ENCODE measurements at places on chromosomes 7 and 10.

GRCh38 chr10:88923520-88923919 lies 29.1 kb downstream of the ACTA2 start:
- H3K36me3 ChIP-seq = no peaks in the 10 kb centered on the region
- H3K27me3 ChIP-seq = no peaks in the 10 kb centered on the region
- no peak overlapping the region for H3K4me3 ChIP-seq
- DNase-seq = no peak
- H3K27ac ChIP-seq = no peak overlapping the region
- H3K4me1 ChIP-seq = no peaks in the 10 kb centered on the region

DNA sequence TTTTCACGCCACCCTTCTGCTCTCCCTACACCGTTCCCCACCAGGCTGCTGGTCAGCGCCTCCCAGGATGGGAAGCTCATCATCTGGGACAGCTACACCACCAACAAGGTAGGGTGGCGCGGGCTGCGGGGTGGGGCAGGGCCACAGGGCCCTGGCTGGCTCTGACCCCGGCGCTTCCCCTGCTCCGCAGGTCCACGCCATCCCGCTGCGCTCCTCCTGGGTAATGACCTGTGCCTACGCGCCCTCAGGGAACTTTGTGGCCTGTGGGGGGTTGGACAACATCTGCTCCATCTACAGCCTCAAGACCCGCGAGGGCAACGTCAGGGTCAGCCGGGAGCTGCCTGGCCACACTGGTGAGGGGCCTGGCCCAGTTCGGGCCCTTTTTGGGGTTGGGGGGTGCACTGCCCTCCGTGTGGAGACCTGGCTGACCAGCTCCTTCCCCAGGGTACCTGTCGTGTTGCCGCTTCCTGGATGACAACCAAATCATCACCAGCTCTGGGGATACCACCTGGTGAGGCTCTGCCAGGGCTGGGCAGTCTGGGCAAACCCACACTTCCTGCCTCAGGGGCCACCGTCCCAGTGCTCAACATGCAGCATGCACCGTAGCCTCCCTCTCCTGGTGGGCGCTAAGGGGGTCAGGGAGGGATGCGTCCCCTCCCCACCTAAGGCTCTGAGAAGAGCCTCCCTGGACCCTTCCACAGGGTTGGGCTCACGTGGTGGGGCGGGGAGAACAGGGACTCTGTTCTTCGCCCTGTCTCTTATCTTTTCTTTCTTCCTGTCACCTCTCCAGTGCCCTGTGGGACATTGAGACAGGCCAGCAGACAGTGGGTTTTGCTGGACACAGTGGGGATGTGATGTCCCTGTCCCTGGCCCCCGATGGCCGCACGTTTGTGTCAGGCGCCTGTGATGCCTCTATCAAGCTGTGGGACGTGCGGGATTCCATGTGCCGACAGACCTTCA lies 4.0 kb downstream of the GNB2 start:
- no peaks in the 10 kb centered on the region for H3K4me1 ChIP-seq
- no peak overlapping the region for H3K27ac ChIP-seq
- no peaks in the 10 kb centered on the region for H3K27me3 ChIP-seq
- peak; percentile 40 for DNase-seq

DNA sequence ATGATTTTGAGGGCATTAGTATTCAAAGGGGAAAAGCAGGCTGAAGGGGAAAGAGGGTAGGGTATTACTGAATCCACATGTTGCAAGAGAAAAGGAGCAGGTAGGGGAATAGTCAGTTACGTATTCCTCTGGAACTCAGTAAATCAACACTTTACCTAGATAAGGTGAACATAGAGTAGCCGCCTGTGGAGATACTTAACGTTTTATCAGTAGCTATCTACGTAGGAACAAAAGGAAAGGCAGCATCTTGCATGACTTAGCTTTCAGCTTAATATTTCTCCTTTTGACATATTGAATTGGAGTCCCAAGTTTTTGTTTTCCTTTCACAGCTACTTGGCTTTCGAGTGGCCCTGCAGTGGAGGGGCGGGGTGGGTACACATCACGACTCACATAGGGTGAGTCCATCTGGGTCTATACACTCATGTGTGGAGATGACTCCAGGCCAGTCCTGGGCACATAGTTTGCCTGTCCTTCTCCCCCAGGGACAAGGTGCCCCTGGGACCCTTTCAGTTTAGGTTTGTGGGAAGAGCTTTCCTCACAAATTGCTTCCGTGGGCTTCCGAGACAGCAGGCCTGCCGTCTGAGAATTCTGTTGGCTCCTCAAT lies 48.1 kb downstream of the CCNY start:
- H3K4me3 ChIP-seq = no peak overlapping the region
- H3K4me1 ChIP-seq = peaks cover 25% of the 10 kb centered on the region
- H3K27ac ChIP-seq = no peak overlapping the region
- no peak for DNase-seq

DNA sequence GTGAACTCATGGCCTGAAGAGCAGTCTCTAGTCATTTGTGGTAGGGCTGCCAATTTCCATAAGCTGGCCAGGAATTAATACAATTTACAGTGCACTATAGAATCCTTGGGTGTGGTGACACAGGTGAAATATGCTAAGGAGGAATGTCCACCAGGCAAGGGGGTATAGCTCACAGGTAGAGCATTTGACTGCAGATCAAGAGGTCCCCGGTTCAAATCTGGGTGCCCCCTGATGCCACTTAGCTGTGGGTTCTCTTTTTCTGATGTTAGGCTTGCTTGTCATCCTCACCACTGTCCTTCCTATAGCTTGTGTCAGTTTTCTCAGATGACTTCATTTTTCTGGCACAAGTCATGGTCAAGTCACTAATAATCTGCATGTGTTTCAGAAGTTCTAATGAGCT lies 108.7 kb downstream of the ZNF467 start:
- no peaks in the 10 kb centered on the region for H3K27me3 ChIP-seq
- H3K27ac ChIP-seq = no peak overlapping the region
- no peaks in the 10 kb centered on the region for H3K36me3 ChIP-seq
- H3K4me1 ChIP-seq = no peaks in the 10 kb centered on the region
- no peak overlapping the region for H3K4me3 ChIP-seq

GRCh38 chr7:69885431-69885830 lies 287.2 kb downstream of the AUTS2 start:
- no peaks in the 10 kb centered on the region for H3K36me3 ChIP-seq
- H3K4me1 ChIP-seq = peaks cover 24% of the 10 kb centered on the region
- H3K27me3 ChIP-seq = no peaks in the 10 kb centered on the region
- no peak overlapping the region for H3K4me3 ChIP-seq
- DNase-seq = no peak

GRCh38 chr7:38743899-38744298 lies 112.7 kb upstream of the AMPH start:
- H3K27ac ChIP-seq = no peak overlapping the region
- peaks cover 21% of the 10 kb centered on the region for H3K36me3 ChIP-seq
- no peak overlapping the region for H3K4me3 ChIP-seq
- DNase-seq = no peak
- H3K27me3 ChIP-seq = no peaks in the 10 kb centered on the region
- H3K4me1 ChIP-seq = no peaks in the 10 kb centered on the region

Data from B cell (primary cell).